Activated CD8-positive, alpha-beta memory T cell treated with anti-CD3 and anti-CD28 coated beads, Interleukin-2, amount 50 U/mL, for 4 hours (primary cell): ENCODE measurements at places on chromosomes 12 and 14.

GRCh38 chr12:19544353-19544752, 105.1 kb downstream of the AEBP2 start:
- no peak for DNase-seq

- no peak for DNase-seq
Observed at GRCh38 chr12:41334390-41334789, 146.3 kb downstream of the PDZRN4 start.

DNA sequence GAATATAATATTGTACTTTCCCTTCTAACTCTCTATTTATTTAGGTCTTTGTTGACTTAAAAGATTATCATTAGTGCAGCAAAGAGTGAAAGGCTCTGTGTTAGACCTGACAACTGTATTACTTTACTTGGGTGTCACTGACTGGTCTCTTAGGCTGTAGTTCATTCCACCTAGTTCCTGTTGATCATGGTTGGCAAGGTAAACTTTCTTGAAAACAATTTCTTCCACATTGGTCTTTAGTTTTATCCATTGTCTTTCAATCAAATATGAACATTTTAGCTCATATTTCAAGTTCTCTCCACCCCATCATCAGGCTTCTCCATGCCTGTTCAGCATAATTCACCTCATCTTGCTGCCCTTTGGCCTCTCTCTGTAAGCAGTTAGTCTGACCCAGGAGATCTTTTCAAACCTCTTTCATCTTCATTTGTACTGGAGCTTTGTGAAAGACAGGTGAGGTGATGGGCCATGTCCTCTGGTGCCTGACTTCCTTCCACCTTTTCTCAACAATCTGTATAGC, 32.1 kb upstream of the PPM1H start:
- DNase-seq: no peak

DNA sequence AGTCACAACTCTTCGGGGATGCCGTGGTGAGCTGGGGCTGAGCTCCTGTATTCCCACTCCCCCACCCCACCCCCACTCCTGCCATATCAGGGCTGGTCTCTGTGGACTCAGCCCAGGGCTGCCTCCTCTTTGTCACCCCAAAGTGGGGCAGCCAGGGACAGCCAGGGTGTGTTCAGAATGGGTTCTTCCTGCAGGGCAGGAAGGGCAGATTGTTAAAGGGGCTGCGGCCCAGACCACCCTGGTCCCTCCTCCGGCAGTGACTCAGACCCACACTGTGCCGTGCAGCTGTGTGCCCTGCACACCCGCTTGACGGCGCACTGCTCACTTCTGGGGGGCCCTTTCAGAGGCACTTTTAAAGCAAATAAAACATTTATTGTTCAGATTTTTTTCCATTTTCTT, 9.3 kb downstream of the SLC48A1 start:
- no peak for DNase-seq

- no peak for DNase-seq
Observed at GRCh38 chr14:28626780-28627179, 139.8 kb upstream of the FOXG1 start.

- no peak for DNase-seq
Observed at GRCh38 chr14:55731311-55731872, 151.4 kb downstream of the KTN1 start.
